ENCODE measurements at places on chromosomes 2 and 18.

GRCh38 chr2:23475036-23475435, 90.1 kb downstream of the KLHL29 start:
- no peak for DNase-seq

GRCh38 chr2:3459185-3460015, 59.9 kb downstream of the ADI1 start:
- no peak for DNase-seq

DNA sequence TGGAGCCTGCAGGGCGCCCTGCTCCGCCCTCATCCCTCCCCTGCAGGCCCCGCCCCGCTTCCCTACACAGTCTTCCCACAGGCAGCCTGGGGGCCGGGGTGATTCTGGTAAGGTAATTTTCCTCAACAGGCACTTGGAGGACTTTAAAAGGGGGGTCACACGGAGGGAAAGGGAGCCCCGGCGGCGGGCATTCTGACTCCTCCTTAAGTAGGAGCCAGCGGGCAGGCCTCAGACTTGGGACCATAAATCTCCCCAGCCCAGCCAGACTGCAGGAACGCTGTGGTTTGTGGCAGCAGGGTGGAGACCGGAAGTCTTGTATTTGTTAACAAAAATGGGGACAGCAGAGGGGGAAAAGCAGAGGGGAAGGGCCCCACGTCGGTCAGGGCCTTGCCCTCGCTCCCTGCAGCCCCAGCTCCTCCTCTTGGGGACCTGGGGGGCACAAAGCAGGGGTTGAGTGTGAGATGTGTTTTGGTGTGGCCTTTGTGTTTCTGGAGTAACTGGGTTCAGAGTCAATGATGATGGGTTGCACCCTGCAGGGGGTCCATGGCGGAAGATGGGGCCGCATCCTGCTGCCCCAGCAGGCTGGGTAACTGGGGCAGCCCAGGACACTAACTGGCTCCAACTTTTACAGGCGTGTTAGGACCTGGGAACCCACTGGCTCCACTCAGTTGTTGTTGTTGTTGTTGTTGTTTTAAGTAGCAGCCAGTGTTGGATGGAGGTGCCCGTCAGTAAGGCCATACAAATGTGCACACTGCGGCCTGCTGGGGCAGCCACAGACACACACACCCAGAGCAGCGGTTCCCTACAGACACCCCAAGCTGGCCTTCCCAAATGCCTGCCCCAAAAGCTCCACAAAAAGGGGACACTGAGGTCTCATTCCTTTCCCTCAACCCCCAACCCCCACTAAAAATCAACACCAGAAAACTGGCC, 27.7 kb downstream of the SMAD7 start:
- peak; percentile 95 for DNase-seq

- no peak for DNase-seq
Measured at GRCh38 chr2:39563572-39563971, 102.1 kb upstream of the TMEM178A start.

- no peak for DNase-seq
Measured at GRCh38 chr2:48332286-48332685, 197.7 kb upstream of the STON1 start.

Data from umbilical cord (tissue), 2 donors.